ELR (cell line): ENCODE measurements at places on chromosomes 4 and X.
A peak's percentile ranks its signal among the peaks of the same experiment; 100 is the strongest.

DNA sequence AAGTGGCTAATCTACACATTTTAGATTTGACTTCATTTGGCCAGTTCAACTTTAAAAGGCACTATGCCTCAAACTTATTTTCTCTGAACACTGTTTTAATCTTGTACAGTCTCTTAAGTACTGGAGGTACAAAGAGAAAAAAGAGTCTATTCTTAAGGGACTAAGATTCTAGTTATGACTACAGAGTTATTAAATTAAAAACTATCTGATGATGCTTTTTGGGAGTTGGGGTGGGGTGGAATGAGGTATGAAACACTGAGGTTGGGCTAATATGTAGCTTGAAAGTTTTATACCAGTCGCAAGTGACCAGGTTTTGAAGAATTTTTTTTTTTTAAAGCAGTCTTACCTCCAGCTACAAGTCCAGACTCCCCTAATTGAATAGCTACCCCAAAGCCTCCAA is 17.7 kb upstream of the GPR34 start:
- no peak for DNase-seq

GRCh38 chr4:10746371-10747171 is 62.0 kb upstream of the CLNK start:
- peak; percentile 20 for DNase-seq

- no peak for DNase-seq
These were observed 6.9 kb downstream of the PSAPL1 start for GRCh38 chr4:7427831-7428260.

GRCh38 chr4:24003926-24004325 is 114.1 kb upstream of the PPARGC1A start:
- DNase-seq, result no peak

DNA sequence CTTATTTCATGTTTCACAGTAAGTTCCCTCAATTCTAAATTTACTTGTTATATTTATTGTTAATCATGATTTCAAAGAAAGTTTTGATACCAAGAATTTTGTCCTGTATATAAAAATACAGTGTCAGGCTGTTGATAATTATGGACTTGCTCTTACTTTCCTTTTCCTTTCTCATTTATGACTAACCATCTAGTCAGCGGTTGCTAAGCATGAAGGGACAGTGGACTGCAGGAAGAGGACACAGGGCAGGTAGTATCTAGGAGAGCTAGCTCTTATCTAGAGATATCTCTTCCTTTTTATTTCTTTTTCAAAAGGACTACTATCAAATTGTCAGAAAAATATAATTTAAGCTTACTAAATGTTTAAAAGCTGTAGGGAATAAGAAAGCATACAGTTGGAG is 1.6 kb downstream of the OPRPN start:
- peak; percentile 77 for DNase-seq

GRCh38 chr4:12137575-12137974 is 708.9 kb upstream of the HS3ST1 start:
- DNase-seq, result no peak

- DNase-seq, result no peak
These were observed 155.7 kb upstream of the JADE1 start for GRCh38 chr4:128653527-128654444.

GRCh38 chr4:86894455-86894854 is 2.2 kb upstream of the C4orf36 start:
- DNase-seq, result peak; percentile 62

GRCh38 chr4:79319975-79320374 is 5.9 kb downstream of the NAA11 start:
- no peak for DNase-seq

DNA sequence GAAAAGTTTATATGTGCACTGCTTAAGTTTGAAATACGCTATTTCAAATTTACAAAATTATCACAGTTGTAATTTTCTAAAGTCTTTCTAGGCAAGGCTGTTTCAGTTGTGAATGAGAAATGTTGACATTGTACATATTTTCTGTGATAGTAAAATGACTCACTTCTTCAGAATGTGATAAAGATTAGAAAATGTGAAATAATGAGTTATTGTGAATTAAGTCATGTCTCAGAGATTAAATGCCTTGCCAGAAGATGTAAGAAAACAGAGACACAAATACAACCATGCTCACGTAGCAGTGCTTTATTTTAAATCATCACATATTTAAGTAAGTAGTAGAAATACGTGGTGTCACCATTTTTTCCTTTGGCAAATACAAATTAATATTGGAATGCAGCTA is 768 bp downstream of the CLCN4 start:
- DNase-seq, result peak; percentile 42

DNA sequence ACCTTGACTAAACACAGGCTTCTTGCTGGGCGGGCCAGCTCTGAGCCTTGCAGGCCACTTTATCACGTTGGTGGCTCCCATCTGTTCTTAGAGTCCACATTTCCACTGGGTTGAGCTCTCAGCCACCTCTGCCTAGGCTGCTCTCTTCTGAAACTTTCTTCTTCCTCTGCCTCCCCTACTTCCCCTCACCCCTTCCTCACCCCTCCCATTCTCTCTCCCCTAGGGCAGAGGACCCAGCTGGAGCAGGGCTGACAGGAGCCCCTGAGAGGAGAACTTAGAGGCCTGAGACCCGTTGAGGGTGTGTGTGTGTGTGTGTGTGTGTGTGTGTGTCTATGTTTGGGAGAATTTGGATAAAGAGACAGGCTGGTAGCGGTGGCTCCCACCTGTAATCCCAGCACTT is 19.9 kb upstream of the TMSB4X start:
- DNase-seq, result no peak

GRCh38 chrX:130741584-130741983 is 161.4 kb downstream of the ENOX2 start:
- DNase-seq, result no peak

GRCh38 chr4:99945718-99946355 is 581 bp downstream of the DNAJB14 start:
- peak; percentile 47 for DNase-seq

DNA sequence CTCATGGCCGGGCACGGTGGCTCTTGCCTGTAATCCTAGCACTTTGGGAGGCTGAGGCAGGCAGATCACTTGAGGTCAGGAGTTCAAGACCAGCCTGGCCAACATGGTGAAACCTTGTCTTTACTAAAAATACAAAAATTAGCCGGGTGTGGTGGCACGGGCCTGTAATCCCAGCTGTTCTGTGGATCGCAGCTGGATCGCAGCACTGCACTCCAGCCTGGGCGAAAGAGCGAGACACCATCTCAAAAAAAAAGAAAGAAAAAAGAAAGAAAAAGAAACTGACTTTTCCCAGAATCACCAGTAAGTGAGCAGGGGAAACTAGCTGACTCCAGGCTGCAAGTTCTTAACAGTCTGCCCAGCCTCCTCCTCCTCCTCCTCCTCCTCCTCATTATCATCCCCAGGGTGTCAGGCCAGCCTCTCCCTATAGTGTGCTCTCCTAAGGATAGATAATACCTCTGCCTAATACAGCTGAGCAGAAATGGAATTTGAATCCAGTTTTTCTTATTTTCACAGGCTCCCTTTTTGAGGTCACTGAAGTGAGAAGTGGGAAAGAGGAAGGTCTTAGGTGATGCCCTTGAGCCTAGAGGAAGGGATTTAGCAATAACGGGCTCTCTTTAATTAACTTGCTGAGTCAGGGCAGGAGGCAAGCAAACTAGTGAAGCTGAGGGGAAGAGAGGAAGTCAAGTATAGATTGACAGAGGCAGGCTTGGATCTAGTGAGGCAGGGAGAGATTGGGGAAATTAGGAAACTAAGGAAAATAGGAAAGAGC is 11.8 kb upstream of the ELF2 start:
- DNase-seq, result peak; percentile 7
